Thyroid gland (tissue), 4 donors: ENCODE measurements at places on chromosomes 5 and 9. TPM values are rescaled to one million over a fixed set of nuclear protein-coding genes. Genes with fewer than 3 reads are reported as not detected.
A peak's percentile ranks its signal among the peaks of the same experiment; 100 is the strongest.

The FOXD4L6 gene
- total RNA-seq = not detected

The TMEM252 gene
- not detected for total RNA-seq

The SUSD3 gene
- total RNA-seq = 5.1 TPM

GRCh38 chr5:1875843-1876659 lies 6.7 kb downstream of the IRX4 start:
- H3K27ac ChIP-seq = no peak overlapping the region
- DNase-seq = no peak
- H3K4me3 ChIP-seq = no peak overlapping the region
- H3K27me3 ChIP-seq = peaks cover 33% of the 10 kb centered on the region

- DNase-seq = no peak
- no peaks in the 10 kb centered on the region for H3K27me3 ChIP-seq
- no peaks in the 10 kb centered on the region for H3K4me1 ChIP-seq
- no peaks in the 10 kb centered on the region for H3K36me3 ChIP-seq
- no peak overlapping the region for H3K4me3 ChIP-seq
Measured at GRCh38 chr9:18666348-18666747, 192.4 kb downstream of the ADAMTSL1 start.

DNA sequence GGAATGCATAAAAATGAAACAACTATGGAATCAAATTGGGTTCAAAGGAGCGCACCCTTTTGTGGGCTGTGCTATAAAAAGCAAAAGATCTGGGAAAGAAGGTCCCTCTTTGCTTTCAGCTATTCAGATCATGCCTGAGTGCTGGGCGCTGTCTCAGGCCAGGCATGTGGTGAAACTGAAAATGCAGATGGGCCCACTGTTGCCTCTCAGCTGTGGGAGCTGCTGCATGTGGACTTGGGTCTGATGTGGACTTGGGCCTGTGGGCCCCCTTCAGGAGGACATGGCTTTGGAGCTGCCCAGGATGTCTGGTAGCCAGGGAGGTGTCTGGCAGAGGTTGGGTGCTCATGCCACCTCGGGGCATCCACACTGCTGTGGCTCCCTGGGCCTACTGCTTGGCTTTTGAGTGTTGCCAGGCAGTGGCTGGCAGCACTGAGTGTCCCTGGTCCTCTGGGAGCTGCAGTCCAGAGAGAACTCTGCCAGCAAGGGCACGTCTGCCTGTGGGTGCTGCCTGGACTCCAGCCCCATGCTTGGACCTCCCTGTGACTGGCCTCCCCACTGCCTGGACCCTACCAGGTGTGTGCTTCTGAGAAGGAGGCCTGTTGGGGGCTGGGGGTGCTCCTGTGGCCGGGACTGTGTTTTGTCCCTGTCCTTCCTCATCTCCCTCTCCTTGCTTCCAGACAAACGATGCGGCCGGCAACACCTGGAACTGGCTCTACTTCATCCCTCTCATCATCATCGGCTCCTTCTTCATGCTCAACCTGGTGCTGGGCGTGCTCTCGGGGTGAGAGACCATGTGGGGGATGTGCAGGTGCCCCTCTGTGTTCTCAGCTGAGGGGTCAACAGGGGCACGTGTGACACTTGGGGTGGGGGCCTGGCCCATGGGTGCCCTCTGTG lies 74.3 kb downstream of the CACNA1B start:
- no peaks in the 10 kb centered on the region for H3K4me1 ChIP-seq
- H3K4me3 ChIP-seq = no peak overlapping the region
- no peak overlapping the region for H3K27ac ChIP-seq
- H3K36me3 ChIP-seq = no peaks in the 10 kb centered on the region
- no peaks in the 10 kb centered on the region for H3K27me3 ChIP-seq
- DNase-seq = no peak

GRCh38 chr5:147436596-147436995 lies 73.3 kb downstream of the DPYSL3 start:
- H3K4me3 ChIP-seq = no peak overlapping the region
- no peaks in the 10 kb centered on the region for H3K36me3 ChIP-seq
- no peak overlapping the region for H3K27ac ChIP-seq
- H3K4me1 ChIP-seq = peaks cover 8% of the 10 kb centered on the region
- no peak for DNase-seq

DNA sequence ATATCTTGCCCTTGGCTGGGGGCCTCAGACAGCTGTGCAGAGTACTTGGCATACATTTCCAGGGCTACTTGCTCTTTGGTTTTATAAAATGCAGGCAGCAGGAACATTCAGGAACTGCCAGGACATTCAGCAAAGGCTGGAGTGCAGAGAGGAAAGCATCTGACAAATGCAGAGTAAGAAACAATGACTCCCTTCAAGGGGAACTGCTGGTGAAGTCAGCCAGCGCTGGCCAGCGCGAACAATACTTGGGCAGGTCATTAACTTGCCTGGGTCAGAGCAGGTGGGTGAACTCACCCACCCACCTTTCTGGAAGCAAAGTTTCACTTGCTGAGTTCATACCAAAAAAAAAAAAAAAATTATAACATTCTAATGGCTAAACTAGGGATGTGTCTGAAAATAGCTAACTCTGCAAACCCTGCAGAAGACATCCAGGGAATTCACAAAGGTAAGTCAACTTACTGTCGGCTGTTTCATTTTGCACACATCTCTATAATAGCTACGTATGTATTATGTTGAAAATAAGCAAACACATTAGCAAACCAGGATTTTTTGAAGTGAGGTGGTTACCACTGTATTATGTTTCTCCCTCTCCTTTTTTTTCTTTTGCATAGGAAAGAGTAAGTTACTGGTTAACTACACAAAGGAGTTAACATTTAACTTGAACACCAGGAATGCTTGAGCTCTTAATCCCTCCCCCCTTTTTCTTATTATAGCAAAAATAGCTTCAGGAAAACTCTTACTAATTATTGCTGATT lies 152.2 kb downstream of the GLIS3 start:
- peak; percentile 20 for DNase-seq
- no peak overlapping the region for H3K27ac ChIP-seq
- H3K27me3 ChIP-seq = no peaks in the 10 kb centered on the region
- no peaks in the 10 kb centered on the region for H3K36me3 ChIP-seq
- H3K4me3 ChIP-seq = no peak overlapping the region

- no peak overlapping the region for H3K27ac ChIP-seq
- DNase-seq = no peak
- no peaks in the 10 kb centered on the region for H3K4me1 ChIP-seq
- H3K36me3 ChIP-seq = no peaks in the 10 kb centered on the region
Measured at GRCh38 chr5:137381555-137381954, 117.6 kb downstream of the SPOCK1 start.
